ENCODE measurements at places on chromosomes 13 and 19. TPM values are rescaled to one million over a fixed set of nuclear protein-coding genes. Genes with fewer than 3 reads are reported as not detected.

SYNGR4 gene
- total RNA-seq, result not detected

MBD3L3 gene
- total RNA-seq, result not detected

ALG11 gene
- 28.1 TPM for total RNA-seq

AXL gene
- total RNA-seq, result 89.8 TPM

DKKL1 gene
- total RNA-seq, result not detected

- DNase-seq, result peak; percentile 64
- H3K4me3 ChIP-seq, result no peak overlapping the region
- peak overlapping the region; percentile 69 for H3K27ac ChIP-seq
- no peaks in the 10 kb centered on the region for H3K27me3 ChIP-seq
These were observed 37.3 kb downstream of the IL12RB1 start for GRCh38 chr19:18049385-18049784.

DNA sequence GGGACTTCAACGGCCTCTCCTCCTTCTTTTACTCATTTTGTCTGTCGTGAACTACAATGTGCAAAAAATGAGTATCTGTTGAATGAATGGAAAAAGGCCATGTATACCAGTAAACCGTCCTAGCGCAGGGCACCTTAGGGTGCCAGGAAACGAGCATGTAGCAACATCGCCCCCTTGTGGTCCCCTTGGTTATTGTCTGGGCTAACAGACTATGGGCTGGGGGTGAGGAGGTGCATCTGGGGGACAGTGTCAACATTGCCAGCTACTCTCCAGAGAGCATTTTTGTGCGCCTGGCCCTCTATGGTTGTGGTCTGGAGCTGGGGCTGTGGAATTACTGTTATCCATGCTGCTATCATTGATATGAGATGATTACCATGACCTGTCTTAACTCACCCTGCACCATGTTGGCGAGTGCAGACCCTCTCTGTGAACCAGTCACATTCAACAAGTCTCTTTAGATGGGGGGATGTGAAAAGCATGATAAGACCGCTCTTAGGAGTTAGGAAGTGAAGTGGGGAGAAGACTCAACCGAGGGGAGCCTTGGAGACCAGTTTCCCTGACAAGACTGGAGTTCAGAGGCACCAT is 22.8 kb upstream of the SIGLEC11 start:
- no peaks in the 10 kb centered on the region for H3K27me3 ChIP-seq
- H3K4me1 ChIP-seq, result no peaks in the 10 kb centered on the region
- H3K36me3 ChIP-seq, result no peaks in the 10 kb centered on the region
- DNase-seq, result no peak
- H3K4me3 ChIP-seq, result no peak overlapping the region

GRCh38 chr13:106098778-106099177 is 436.7 kb downstream of the EFNB2 start:
- H3K4me3 ChIP-seq, result no peak overlapping the region
- H3K27ac ChIP-seq, result no peak overlapping the region
- no peaks in the 10 kb centered on the region for H3K4me1 ChIP-seq
- no peak for DNase-seq
- H3K27me3 ChIP-seq, result no peaks in the 10 kb centered on the region

DNA sequence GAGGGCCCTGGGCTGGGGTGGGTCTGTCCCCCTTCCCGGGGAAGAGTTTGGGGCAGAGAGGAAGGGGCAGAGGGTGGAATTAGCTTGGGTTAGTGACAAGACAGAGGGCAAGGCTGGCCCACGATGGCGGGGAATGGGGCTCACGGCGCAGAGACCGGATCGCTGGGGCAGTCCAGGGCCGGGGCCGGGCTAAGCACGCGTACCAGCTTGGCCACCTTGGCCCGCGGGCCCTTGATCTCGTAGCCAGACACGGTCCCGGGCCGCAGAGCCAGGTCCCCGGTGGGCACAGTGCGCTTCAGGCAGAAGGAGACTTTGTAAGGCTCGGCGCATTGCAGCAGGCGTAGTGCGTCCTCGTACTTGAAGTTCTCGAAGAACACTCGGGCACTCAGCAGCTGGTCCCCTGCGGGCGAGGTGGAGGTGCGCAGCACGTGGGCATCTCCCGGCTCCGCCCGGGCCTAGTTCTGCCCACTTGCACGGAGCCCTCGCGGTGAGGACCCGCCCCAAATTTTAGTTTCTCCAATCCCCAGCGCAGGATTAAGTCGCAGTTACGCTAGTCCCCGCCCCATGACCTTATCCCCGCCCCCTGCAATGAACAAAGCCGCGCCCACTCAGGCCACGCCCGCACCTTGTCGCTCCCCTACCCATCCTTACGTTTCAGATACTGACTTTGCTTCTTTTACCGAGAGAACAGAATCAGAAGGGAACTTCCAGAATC is 8.6 kb upstream of the HIPK4 start:
- DNase-seq, result peak; percentile 82
- H3K36me3 ChIP-seq, result no peaks in the 10 kb centered on the region
- H3K4me1 ChIP-seq, result no peaks in the 10 kb centered on the region
- H3K4me3 ChIP-seq, result peak overlapping the region; percentile 33
- peak overlapping the region; percentile 25 for H3K27ac ChIP-seq

- no peak for DNase-seq
- H3K27ac ChIP-seq, result no peak overlapping the region
- no peak overlapping the region for H3K4me3 ChIP-seq
- no peaks in the 10 kb centered on the region for H3K36me3 ChIP-seq
These were observed 1029.6 kb downstream of the PCDH9 start for GRCh38 chr13:66200555-66200954.

All from breast epithelium (tissue), 4 donors.